Naive B cell (primary cell): ENCODE measurements at places on chromosomes 5 and 9.
A peak's percentile ranks its signal among the peaks of the same experiment; 100 is the strongest.

DNA sequence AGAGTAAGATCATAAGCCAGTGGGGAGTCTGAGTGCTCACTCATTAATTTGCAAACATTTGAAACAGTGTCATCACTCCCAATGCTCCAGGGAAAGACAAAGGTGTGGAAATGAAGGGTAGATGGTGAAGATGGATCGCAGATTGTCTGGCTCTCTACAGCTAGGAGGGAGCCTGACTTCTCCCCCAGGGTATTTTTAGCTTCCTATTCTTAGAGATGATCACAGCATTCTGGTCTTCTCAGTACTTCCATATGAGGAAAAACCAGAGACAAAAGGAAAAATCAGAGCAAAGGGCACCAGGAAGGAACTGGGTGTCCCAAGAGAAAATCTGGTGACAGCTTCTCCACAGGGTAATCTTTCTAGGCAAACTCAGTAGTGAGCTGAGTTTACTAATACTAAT is 401.9 kb upstream of the GRIA1 start:
- no peak for DNase-seq

DNA sequence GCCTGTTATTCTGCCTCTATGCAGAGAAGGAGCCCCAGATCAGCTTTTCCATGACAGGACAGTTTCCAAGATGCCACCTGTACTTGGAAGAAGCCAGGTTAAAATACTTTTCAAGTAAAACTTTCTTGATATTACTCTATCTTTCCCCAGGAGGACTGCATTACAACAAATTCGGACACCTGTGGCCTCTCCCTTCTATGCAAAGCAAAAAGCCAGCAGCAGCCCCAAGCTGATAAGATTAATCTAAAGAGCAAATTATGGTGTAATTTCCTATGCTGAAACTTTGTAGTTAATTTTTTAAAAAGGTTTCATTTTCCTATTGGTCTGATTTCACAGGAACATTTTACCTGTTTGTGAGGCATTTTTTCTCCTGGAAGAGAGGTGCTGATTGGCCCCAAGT is 301 bp upstream of the IL4 start:
- DNase-seq = no peak

GRCh38 chr9:81080900-81081299 is 608.4 kb downstream of the TLE1 start:
- no peak for DNase-seq

DNA sequence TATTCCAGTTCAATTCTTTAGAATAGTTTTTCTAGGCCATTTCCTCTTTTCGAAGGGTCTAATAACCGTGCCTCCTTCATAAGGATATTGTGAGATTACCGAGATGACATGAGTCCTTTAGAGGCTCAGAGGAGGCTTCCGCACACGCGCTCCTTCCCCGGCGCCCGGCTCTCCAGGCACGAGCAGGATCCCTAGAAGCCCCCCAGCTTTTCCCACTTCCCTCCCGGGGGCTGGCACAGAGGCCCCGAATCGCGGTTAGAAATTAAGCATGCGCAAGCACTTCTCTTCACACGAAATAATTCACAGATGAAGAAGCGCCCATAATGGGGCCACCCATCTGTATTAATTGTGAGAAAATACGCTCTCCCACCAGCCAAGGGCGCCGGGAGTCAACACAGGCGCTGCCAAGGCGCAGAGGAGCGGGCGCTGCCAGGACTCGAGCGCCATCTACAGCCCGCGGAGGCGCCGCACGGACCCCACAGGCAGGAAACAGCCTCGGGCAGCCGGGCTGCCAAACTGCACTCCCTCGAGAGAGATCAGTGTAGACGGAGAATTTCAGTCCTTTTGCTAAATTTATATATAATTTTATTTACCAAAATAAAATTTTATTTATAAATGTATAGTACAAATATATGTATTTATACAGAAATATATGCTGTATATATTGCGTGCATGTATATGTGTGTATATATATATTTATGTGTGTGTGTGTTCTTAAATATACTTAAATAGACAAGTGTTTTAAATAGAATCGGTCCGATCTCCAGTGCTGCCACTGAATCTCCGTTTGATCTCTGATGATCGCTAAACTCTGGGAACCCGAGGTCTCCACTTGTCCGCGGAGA is 258.1 kb upstream of the NFIL3 start:
- DNase-seq = peak; percentile 44

GRCh38 chr5:44663991-44664710 is 144.6 kb upstream of the MRPS30 start:
- no peak for DNase-seq

- no peak for DNase-seq
Measured at GRCh38 chr5:54882101-54882500, 103.3 kb downstream of the ESM1 start.

DNA sequence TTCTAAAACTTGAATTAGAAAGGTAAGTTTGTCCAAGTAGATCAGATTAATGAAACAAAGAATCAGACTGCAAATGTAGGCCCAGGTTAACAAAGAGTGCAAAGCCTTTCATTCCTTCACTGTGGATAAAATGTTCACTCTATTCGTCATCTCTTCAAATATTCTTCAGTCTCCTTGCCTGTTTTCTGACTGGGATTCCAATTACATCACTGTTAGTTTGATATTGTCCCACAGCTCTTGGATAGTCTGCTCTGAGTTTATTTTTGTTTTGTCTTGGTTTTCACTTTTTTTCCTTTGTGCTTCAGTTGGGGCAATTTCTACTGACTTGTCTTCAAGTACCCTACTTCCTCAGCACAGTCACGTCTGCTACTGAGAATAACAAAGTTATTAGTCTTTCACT is 38.5 kb upstream of the GZMA start:
- no peak for DNase-seq
